ENCODE measurements at places on chromosomes 5 and 9.

DNA sequence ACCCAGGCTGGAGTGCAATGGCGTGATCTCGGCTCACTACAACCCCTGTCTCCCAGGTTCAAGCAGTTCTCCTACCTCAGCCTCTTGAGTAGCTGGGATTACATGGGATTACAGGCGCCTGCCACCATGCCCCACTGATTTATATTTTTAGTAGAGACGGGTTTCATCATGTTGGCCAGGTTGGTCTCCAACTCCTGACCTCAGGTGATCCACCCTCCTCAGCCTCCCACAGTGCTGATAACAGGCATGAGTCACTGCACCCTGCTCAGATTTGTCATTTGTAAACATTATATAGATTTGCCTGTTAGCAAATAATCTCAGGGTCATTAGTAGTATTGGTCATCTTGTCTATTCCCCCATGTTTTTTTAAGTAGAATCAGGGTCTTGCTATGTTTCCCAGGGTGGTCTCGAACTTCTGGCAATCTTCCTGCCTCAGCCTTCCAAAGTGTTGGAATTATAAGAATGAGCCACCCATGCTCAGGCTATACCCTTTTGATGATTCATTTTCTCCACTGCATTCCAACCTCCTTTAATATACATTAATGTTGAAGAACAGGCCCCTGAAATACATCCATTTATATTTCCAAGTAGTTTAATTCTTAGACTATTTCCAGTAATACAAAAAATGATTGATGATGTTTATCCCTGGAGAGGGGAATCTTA is 17.3 kb downstream of the CENPH start:
- no peak for DNase-seq

DNA sequence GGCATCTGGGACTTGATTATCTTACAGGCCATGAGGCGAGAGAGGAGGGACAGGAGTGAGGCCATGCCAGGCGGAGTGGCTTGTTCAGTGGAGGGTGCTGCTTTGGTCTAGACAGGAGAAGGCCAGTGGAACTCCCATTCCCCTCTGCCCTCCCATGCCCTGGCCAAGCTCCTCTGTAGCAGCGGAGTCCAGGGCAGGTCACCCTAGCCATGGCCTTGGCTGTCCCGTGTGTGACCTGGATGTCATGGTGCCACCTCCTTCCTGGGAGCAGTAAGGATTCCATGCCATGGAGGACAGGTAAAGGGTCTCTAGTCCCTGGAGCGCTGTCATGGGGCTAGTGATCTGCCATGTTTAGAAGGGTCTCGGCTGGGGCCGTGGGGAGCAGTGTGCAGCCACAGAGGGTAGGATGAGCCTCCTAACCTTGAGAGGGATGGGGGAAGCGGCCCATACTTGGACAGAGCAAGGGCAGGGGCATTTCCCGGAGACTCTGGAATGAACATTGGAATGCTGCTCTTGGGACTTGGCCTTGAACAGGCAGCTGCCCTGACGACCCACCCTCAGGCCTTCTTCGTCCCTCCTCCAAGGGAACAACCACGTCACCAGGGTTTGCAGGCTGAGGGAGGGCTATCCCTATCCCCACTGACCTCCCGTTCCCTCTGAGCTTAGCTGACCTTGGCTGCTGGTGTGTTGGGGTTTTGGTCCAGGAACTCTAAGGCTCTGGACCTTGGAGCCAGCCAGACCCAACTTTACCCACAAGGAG is 100.4 kb downstream of the DAB2IP start:
- DNase-seq = no peak

DNA sequence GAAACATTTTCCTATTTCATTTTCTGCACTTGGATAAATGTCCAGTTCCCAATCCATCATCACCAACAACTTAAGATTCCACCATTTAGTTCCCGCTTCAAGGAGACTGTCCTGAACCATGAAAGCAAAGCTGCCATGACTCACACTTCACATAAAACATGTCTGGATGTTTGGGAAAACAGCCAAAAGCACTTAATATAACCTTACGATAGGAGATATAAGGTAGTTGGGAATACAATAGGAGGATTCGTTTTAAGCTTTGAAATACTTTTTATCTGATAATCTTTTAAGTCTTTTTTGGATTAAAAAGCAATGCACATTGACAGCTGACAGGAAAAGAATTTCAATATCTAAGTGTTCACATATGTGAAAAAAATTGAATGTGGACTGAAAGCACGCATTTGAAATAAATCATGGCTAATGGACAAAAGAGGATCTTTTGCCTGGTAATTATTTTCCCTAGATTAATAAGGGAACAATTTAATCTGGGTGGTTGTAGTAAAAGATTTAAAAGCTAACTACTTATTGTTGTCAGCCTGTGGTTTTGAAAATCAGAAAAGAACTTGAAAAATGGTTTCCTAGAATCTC is 17.3 kb upstream of the TGFBI start:
- peak; percentile 81 for DNase-seq

DNA sequence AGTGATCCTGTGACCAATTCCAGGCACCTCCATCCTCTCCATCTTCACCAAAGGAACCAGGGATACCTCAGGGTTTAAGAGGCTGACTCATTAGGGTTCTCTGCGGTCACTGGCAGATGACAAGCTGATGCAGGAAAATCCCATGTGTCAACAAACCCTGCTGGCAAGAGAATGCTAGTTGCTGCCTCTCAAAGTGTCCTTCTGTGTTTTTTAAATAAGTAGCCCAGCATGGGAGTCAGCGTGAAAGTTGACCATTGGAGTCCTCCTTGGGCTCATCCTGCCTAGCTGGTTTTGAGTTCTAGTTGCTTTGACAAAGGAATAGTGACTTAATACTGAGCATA is 200.2 kb downstream of the SLIT3 start:
- peak; percentile 38 for DNase-seq

DNA sequence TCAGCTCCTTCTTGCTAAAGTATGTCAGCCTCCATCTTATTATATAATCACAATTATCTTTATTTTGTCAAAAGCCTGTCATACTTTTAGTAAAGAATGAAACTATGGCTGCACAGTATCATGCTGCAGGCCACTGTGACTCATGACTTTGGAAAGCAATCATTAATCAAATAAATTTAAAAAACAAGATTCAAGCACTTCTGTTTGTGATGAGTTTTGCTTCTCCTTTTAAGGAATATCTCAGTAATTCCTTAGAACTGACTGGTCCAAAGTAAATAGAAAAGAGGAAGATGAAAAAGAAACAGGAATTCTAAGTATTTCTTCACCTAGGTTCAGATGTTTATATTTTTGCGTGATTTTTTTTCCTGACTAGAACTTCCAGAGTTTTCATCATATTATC is 83.1 kb downstream of the EDIL3 start:
- no peak for DNase-seq

- no peak for DNase-seq
Observed at GRCh38 chr5:132480042-132480441, 10.5 kb downstream of the IRF1 start.

- no peak for DNase-seq
Observed at GRCh38 chr5:103785569-103785968, 223.0 kb upstream of the NUDT12 start.

GRCh38 chr9:137875354-137875753 is 2.2 kb upstream of the CACNA1B start:
- no peak for DNase-seq

GRCh38 chr5:86617309-86617755 is 409 bp upstream of the COX7C start:
- no peak for DNase-seq

- DNase-seq = no peak
Observed at GRCh38 chr9:114034196-114034595, 43.9 kb downstream of the AMBP start.

- no peak for DNase-seq
Observed at GRCh38 chr5:1163879-1164278, 37.5 kb upstream of the SLC6A19 start.

GRCh38 chr9:72996114-72996513 is 43.3 kb upstream of the ALDH1A1 start:
- DNase-seq = peak; percentile 18

DNA sequence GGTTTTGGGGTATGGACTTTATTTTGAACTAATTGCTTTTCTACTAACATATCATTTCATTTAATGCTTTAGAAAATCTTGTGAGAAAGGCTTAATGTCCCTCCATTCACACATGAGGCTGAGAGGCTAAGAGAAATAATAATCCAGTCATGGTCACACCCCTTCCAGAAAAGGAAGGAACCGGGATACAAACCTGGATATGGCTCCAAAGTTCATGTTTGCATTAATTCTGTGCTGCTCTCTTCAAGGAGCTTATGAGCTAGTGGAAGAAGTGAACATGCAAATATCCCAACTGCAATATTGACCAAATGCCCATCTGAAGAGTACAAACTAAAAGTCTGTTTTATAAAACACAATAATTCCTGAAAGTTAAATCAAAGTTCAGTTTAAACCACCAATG is 732.1 kb upstream of the RIOK2 start:
- no peak for DNase-seq

DNA sequence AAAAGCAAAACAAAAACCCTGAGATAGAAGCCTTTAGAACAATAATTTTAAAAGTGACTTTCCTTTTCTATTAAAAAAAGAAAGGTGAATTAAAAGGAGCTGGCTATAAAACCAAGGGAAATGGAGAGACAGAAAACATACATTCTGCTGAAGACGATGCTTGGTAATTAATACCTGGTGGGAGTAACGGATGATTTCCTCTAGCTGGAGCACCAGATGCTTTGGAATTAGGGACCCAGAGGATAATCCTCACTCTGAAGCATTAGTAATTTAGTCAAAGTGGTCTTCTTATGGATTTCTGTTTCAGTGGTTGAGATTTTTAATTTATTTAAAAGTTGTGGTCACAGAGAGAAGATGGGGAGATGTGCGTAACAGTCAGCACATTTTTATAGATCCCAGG is 982.5 kb downstream of the TLE4 start:
- DNase-seq = no peak

GRCh38 chr9:26231391-26231790 is 553.1 kb upstream of the TUSC1 start:
- DNase-seq = no peak

DNA sequence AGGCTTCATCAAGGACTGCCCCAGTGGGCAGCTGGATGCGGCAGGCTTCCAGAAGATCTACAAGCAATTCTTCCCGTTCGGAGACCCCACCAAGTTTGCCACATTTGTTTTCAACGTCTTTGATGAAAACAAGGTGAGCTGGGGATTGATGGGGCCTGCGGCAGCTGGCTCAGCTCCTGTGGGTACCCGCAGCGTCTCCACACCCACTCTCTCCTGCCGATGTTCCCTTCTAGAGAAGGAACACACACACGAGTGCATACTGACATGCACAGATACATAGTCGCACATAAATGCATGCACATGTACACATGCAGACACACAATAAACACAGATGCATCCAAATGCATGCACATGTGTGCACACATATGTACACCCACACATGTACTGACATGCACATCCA is 45.6 kb downstream of the NCS1 start:
- no peak for DNase-seq
